ENCODE measurements at places on chromosomes 5 and 9.

- no peak for DNase-seq
Measured at GRCh38 chr5:140633021-140633471, at the start of gene CD14. TSS of gene CD14 (minus strand) at chr5:140633175. CDS start at chr5:140633071, 104 bp downstream.

- no peak for DNase-seq
Measured at GRCh38 chr5:168121138-168121494, 170.3 kb upstream of the WWC1 start.

GRCh38 chr5:75286211-75286773 is 49.6 kb upstream of the ANKRD31 start:
- no peak for DNase-seq

DNA sequence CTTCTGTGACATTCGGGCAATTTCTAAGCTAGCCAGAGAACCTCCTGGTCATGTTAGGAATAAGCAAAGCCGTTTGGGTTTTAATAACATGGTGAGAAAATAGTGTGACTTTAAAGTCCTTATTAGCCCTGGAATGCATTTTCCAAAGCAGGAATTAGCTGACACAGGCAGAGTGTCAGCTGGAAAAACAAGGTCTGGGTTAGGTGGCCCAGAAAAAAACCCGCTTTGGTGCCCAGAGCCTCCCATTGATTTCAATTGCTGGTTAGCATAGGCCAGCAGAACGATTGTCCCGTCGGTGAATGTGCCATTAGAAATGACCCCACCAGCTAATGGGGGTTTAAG is 62.1 kb upstream of the CPEB4 start:
- DNase-seq: no peak

- DNase-seq: no peak
Measured at GRCh38 chr9:110115826-110116542, 92.0 kb downstream of the C9orf152 start.

GRCh38 chr5:89191374-89191773 is 308.4 kb upstream of the MEF2C start:
- no peak for DNase-seq

GRCh38 chr5:14700478-14701436 is 36.2 kb downstream of the OTULIN start:
- no peak for DNase-seq

DNA sequence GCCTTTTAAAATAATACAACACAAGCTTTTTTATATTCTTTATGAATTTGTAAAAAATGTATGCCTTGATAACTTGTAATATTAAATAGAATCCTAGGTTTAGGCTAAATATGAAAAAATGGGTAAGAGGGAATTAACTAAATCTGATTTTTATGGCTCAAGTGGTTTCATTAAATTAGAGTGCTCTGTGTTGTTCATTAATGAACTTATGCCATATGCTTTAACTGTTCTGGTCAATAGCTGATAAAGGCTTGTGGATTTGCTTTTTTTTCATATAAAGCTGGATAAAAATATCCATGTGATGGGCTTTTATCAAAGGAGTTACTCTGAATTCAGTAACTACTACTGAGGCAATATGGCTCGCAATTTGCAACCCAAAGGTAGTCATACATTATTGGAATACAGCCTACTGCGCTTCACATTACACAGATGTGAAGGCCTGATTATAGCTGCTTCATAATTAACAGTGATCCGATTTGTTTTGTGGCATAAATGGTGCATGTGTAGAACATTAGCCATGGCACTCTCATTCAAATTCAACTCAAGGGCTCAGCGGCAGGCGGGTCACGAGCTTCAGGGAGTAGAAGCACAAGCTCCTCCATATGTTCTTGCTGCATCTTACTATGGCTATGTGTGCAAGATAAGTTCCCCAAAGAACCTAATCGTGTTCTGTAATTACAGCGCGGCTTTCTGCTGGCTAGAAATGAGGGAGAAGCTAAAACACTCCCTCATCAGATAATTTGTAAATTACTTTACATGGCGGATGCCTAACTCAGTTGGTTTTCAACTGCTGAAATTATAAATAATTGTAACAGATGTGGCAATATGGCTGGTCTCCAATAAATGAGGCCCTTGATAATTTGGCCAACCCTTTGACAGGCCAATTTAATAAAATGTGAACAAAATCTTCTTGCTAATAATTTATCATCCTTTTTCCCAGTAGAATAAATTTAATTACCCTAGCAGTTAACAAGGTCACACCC is 188.3 kb downstream of the CNTLN start:
- DNase-seq: no peak

- no peak for DNase-seq
Measured at GRCh38 chr5:87340716-87341115, 72.0 kb downstream of the CCNH start.

DNA sequence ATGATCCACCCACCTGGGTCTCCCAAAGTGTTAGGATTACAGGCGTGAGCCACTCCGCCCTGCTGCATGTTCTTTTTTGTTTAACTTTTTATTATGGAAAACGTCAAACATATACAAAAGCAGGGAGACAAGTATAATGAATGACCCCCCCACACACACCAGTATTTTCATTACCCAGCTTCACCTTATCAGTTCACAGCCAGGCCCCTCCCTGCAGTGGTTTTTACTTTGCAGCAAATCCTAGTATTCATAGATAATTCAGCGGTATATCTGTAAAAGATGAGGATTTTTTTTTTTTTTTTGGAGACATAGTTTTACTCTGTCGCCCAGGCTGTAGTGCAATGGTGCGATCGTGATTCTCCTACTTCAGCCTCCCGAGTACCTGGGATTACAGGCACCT is 2.3 kb downstream of the POMT1 start:
- no peak for DNase-seq

DNA sequence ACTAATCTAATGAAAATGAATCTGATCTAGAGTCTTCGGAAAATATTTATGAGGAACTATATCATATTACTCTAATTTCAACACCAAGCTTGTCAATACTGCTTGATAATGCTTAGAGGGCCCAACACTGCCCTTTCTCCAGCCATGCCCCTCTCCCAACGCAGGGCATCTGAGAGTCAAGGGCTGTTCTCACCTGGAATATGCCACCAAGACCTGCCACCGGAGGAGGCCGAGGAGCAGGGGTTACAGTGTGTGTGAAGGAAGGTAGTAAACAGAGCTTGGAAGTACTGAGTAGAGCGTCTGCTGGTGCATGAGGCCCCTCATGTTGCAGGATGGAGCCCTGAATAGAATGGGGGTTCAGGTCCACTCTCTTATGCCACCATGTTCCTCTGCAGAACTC is 301.3 kb upstream of the MPDZ start:
- no peak for DNase-seq

- DNase-seq: no peak
Measured at GRCh38 chr5:93062548-93062947, 518.5 kb downstream of the NR2F1-AS1 start.

GRCh38 chr5:164597293-164597900 is 1092.0 kb downstream of the MAT2B start:
- no peak for DNase-seq

DNA sequence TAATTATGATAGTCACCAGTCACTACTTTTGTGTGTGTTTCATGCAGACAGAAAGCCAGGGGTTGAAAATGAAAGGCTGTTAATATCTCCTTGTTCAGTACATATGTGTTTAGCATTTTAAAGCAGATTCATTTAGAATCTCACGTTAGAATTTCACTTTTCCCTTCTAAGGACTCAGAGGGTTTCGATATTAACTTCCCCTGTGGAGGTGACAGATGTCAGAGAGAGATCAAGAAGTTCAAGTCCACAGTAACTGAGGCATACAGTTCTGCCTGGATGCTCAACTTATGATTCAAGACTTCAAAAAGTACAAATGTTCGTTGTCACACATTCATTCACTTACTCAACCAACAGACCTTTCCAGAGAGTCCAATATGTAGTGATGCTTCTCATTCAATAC is 251.1 kb downstream of the EBF1 start:
- DNase-seq: no peak

DNA sequence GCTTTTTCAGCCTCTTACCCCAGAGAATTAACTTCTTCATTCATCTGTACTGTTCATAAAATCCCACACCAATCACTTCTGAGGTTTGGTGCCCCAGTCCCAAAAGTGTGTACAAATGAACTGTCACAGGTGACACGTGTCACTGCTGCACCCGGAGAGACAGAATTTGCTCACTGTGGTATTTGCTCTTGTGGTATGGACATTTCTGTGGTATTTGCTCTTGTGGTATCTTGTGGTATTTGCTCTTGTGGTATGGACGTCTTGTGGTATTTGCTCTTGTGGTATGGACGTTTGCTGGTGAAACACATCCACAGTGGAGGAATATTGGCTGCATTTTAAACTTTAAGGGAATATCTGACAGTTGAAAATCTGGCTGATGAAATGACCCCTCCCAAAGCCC is 214.9 kb upstream of the DAP start:
- DNase-seq: no peak

- peak; percentile 33 for DNase-seq
Measured at GRCh38 chr9:99076483-99077171, 28.3 kb upstream of the TGFBR1 start.

- peak; percentile 79 for DNase-seq
Measured at GRCh38 chr5:112995764-112996618, 19.4 kb downstream of the DCP2 start.

DNA sequence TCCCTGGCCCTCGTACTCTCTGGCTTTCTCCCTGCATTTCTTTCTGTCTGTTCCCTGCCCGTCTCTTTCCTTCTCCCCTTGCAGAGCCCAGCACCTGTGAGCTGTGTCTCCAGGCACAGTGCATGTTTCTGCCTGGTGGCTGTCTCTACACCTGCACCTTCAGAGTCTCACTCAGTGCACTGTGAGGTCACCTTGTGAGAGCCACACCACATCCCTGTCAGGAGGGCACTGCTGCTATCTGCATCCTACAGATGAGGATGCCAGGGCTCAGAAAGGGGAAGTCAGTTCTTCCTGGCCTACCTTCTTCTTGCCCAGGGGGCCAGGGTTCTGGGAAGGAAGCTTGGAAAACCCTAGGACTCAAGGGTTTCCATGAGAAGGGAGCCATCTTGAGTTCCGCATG is 69.7 kb upstream of the NEURL1B start:
- no peak for DNase-seq

DNA sequence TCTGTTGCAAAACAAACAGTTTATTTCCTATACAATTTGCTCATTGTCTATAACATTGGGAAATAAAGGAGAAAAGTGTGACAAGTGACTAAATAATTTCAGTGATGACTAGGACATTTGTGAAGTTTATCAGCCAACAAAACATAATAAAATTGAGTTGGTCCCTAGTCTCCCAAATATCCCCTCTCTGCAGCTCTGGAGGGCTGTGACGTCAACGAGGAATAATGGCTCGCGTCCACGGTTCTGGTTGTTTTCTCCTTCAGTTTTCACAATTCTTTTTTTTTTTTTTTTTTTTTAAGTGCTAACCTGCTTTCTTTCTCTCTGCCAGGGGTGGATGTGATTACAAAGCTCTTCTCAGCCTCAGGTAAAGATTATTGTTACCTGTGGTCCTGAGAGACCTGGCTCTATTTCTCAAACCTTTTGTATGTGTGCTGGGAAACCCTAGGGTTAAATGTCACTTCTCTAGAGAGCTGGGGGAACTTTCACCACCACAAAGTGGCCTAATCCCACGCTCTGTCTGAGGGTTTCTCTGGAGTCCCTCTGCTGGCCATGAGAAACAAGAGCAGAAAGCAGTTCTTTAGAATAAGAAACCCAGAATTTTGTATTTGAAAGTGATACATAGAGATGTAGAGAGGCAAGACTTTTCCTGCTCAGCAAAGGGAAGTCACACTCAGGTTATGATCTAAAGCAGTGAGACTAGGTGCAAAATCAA is 36.2 kb upstream of the ANKRD55 start:
- no peak for DNase-seq

DNA sequence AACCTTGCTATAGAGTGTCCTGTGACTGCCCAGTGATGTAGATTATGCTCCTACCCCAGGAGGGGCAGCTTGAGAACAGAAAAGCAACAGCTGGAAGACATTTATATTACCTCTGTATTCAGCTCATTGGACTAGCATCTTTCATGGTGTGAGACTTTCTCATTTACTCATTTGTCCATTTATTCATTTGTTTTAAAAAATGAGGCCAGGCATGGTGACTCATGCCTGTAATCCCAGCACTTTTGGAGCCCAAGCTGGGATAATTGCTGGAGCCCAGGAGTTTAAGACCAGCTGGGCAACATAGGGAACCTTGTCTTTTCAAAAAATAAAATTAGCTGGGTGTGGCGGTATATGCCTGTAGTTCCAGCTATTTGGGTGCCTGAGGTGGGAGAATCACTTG is 130.0 kb upstream of the LHFPL2 start:
- DNase-seq: no peak

GRCh38 chr5:35938568-35939227 is at the start of gene CAPSL:
TSS of gene CAPSL (minus strand) at chr5:35938622. CDS start at chr5:35921120, 17,502 bp downstream.
- no peak for DNase-seq

GRCh38 chr5:43041669-43042175 is 1.6 kb upstream of the ANXA2R start:
- no peak for DNase-seq

- no peak for DNase-seq
Measured at GRCh38 chr9:94980947-94981722, 254.6 kb downstream of the AOPEP start.

GRCh38 chr5:158541536-158542297 is 558.0 kb downstream of the EBF1 start:
- DNase-seq: no peak

- no peak for DNase-seq
Measured at GRCh38 chr9:7500521-7500920, 299.1 kb downstream of the DMAC1 start.

DNA sequence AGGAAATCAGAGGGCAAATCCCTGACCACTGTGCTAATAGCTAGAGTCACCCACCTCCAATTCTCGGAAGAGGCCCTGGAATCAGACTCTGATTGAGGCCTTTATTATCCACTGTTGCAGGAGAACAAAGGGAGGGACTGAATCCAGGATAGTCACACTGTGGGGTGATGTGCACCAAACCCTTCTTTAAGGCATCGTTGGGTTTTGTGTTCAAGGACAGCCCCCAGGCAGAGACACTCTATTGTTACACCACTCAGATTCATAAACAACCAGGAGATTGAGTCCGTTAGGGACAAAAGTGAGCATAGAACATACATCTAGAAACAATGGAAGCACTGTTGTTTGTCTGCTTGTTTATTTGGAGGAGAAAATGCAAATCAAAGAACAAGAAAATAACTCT is 124.6 kb upstream of the TBCA start:
- no peak for DNase-seq

GRCh38 chr5:173480896-173481295 is 135.6 kb downstream of the BOD1 start:
- DNase-seq: no peak

GRCh38 chr5:84344788-84345187 is 39.9 kb downstream of the EDIL3 start:
- no peak for DNase-seq

Data from activated naive CD4-positive, alpha-beta T cell treated with Interleukin-2 at 50 U/mL for 16 hours (primary cell).